ENCODE measurements at places on chromosomes 11 and 22.

DNA sequence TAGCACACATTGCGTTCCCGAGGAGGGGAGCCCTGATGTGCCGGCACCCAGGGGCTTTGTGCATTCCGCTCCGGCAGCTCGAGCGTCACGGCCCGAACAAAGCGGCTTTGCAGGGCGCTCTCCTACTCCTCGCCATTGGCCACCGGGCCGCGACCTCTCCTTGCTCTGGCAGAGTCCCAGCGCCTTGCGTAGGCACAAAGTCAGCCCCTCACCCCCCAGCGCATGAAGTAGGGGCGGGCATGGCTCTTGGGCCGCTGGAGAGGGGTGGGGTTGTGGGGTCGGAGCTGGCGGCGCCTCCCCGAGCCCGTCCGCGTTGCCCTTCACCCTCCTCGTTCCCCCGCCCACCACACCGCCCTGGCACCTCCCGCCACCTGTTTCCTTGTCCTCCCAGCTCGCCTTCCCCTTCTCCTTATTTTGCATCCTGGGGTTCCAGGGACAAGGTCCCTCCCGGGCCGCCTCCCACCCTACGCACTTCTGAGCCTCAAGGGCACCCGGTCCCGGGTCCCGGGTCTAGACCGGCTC lies 753 bp upstream of the PPARA start:
- DNase-seq, result peak; percentile 83

GRCh38 chr11:23732026-23732425 lies 764.8 kb upstream of the LUZP2 start:
- DNase-seq, result no peak

GRCh38 chr11:65431451-65432099 lies 9.0 kb downstream of the NEAT1 start:
- DNase-seq, result no peak

- DNase-seq, result no peak
These were observed 23.2 kb upstream of the C1QTNF4 start for GRCh38 chr11:47617417-47617809.

GRCh38 chr22:44918166-44918924 lies 91.5 kb downstream of the PHF21B start:
- no peak for DNase-seq

DNA sequence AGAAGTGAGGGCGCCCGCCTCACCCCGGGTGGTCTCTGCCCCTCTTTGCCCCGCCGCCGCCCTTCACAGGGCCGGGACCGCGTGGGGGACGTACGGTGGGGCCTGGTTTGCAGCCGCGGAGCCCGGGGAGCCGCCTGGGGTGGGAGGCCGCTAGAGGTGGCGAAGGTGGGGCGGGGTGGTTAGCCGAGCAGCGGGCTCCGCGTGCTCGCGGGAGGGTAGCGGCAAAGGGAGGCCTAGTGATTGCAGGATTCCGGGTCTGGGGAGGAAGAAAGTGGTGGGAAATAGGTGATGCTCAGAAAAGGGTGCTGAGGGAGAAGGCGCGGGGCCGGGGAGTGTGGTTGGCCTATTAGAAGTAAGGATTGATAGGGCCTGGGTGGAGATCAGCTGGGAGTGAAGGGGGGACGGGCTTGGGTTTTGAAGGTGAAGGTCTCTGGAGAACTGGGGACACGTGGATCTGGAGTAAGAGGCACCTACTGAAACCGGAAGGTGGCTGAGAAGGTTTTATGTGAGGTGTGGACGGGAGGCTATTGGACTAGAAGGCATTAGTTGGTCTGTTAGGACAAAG lies 571 bp downstream of the FAR1 start:
- DNase-seq, result peak; percentile 70

DNA sequence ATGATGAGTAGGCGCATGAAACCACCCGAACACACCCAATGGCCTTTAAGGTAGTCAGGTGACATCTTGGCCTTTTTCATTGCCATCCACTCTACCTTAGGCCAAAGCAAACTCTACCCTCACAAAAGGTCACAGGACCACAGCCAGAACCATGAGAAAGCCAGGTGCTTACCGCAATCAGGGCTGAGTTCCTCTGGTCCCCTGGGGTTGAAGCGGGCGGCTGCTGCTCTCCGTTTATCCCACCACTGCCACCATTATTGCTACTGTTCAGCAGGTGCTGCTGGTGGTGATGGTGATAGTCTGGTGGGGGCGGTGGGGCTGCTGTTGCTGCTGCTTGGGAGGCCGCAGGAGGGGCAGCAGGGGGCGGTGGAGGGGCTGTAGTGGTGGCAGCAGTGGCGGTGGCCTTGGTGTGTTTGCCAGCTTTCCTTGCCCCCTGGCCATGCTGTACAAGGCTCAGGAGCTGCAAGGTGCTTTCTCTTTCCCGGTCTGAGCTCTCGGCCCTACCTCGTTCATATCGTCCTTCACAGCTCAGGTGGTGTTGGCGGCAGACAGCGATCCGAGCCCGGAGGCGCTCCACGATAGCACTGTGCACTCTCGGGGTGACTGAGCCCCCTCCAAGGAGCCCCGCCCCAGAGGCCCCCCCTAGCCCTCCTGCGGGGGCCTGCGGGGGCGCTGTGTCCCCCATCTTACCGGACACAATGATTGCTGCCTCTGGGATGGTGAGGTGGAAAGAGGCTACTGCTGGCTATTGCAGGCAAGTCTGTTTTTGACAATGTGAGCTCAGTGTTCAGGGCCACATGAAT lies 1.6 kb downstream of the MAML2 start:
- peak; percentile 48 for DNase-seq

DNA sequence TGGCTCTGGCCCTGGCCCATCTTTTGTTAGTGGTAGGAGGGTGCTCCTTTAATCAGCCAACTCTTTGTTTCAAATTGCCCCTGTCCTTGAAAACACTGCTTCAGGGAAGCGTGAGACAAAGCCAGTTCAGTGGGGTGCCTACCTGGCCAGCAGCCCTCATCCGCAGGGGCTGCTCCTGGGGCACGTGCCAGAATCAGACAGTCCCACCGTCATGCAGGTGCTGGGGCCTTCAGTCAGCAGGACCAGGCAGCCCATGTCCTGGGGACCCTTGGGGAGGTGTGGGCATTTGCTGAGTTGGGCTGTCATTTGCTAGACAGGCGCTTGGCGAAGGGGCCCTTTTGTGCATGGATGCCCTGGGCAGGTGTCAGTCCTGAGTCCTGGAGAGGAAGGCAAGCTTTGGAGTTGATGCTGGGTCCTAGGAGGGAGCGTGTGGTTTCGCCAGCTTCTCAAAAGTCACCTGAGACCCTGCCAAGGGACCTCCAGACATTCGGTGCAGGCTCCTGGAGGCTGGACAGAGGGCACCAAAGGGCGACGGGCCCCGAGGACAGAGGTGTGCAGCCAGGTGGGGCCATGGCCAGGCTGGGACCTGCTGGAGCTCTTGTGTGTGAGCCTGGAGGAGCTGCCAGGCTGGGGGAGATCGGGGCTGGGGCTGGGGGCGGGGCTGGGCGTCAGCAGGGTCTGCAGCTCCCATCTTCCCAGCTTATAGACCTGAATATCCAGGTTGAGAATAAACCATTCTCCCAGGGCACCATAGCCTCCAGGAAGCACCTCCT lies 15.0 kb upstream of the RTN4R start:
- no peak for DNase-seq

- DNase-seq, result no peak
These were observed 13.8 kb upstream of the SLC22A12 start for GRCh38 chr11:64577202-64577601.

DNA sequence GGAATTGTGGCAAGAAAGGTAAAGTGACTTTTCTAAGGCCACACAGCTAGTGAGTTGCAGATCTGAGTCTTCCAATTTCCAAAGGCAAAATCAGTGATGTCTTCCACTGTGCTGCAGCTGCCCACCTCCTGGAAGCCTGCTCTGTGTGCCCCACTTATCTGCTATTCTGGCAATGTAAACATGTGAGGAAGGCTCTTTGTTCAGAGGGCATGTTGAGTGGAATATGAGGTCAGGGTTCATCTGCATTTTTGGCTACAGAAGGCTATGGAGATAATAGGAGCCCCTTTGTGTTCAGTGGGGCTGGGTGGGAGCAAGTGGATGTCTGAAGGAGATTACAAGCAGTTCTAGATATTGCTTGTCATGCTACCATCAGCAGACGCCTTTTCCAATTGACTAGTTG lies 396.2 kb downstream of the BUD13 start:
- peak; percentile 77 for DNase-seq

DNA sequence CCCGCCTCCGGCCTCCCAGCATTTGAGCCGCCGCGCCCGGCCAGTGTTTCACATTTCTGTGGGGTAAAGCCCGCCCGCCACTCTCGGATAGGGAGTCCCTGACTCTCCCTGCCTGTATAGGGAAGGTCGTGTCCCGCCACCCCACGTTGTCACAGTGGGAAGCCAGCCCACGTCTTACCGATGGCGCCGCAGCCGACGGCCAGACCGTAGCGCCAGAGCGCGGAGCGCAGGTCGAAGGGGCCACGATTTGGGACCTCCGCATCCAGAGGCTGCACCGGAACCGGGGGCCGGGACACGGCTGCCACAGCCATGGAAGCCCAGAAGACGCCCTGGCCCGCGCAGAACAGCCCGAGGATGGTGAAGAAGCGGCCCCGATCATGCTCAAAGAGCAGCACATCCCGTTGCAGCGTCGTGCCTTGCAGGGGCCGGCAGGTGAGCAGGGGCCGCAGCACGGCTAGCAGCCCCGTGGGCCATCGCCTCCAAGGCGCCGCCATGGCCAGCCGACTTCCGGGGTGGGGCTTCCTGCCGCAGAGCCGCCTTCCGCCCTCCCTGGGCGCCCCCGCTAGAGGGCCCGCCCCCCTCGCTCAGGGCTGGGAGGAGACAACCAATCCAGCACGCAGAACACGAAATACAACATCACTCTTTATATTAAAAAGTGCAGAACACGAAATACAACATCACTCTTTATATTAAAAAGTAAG lies at the start of gene TMEM223:
Gene TMEM223, minus strand, starts transcription at position 506 of the 701 bp plus-strand sequence. Its CDS starts 12 bp downstream, at position 494.
- peak; percentile 92 for DNase-seq

GRCh38 chr22:30038219-30038618 lies 42.0 kb upstream of the HORMAD2 start:
- no peak for DNase-seq

GRCh38 chr11:104435494-104435893 lies 271.5 kb upstream of the PDGFD start:
- no peak for DNase-seq

GRCh38 chr11:68536706-68537105 lies 76.2 kb downstream of the PPP6R3 start:
- no peak for DNase-seq

GRCh38 chr11:16526947-16527346 lies 170.6 kb upstream of the SOX6 start:
- no peak for DNase-seq

- DNase-seq, result peak; percentile 60
These were observed 896.9 kb downstream of the KCNA4 start for GRCh38 chr11:29119707-29120618.

GRCh38 chr11:111093061-111093460 lies 152.5 kb upstream of the POU2AF2 start:
- peak; percentile 8 for DNase-seq

All from DMS53 (cell line).